ENCODE measurements at places on chromosomes 12 and 14.

GRCh38 chr12:45336331-45336730 lies 120.4 kb downstream of the ANO6 start:
- no peak for DNase-seq

- DNase-seq: no peak
These were observed 66.6 kb downstream of the GALNT8 start for GRCh38 chr12:4786795-4787194.

GRCh38 chr12:84911271-84912197 lies 1.1 kb downstream of the SLC6A15 start:
- no peak for DNase-seq

DNA sequence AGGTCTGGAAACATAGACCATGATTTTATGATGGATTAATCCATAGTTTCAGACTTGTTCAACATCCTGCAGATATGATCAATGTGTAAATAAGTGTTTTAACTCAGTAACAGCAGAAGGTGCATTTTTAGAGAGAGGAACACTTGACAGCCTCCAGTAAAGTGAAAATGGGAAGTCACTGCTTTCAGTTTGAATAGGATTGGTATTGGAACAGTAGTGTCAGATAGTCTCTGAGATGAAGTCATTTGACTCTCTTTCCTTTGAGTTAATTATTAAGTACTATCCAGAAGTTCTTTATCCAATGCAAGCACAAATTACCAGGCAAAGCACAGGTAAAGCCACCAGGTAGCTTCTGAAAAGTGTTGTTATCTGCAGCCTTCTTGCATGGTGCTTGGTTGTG lies 14.5 kb upstream of the NAV3 start:
- DNase-seq: no peak

- DNase-seq: no peak
These were observed 11.5 kb downstream of the TEAD4 start for GRCh38 chr12:2970744-2971143.

- DNase-seq: no peak
These were observed 126.0 kb downstream of the SLC6A15 start for GRCh38 chr12:84786622-84787021.

DNA sequence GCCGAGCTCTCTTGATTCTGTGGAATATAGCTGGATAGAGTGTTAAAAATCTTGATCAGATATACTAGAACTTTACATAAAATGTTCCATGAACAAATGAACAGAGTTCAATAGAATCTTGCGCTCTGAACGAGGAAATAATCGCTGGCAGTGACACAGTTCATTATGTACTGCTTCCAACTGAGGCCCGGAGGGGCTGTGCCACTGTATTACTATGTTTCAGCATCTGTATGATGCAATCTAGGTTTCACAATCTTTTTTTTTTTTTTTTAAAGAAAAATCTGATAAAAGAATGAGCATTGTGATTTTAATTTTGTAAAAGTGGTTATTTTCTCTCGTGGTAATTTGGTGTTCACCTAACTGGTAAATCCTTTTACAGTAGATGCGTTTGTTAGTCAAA lies 77.2 kb downstream of the FERMT2 start:
- DNase-seq: no peak

- no peak for DNase-seq
These were observed 7.2 kb downstream of the RBMS2 start for GRCh38 chr12:56528846-56529245.

DNA sequence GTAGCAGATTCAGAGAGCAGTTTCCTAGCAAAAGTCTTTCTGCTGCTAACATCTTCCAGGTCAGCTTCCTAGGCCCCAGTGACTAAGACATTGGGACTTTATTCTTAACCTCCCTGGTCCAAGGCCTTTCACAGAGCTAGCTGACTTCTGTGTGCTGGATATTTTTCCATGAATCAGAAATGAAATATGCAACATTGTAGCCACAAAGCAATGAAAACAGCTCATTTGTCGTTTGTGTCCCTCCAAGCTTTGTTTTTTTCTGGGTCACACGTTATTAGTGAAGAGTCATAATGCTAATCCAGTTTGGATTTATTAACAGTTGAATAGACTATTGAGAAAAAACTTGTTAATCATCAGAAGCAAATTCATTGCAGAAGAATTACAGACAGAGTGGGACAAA lies 82.4 kb downstream of the ARF6 start:
- no peak for DNase-seq

Data from stimulated activated CD8-positive, alpha-beta memory T cell treated with anti-CD3 and anti-CD28 coated beads, Interleukin-7, amount 100 ng/mL, for 24 hours (primary cell).